IgD-negative memory B cell (primary cell): ENCODE measurements at places on chromosomes 16 and 17. TPM values are rescaled to one million over a fixed set of nuclear protein-coding genes. Genes with fewer than 3 reads are reported as not detected.

The OR1A1 gene
- not detected for polyA plus RNA-seq

The KCNJ2 gene
- polyA plus RNA-seq: not detected

The KRTAP9-2 gene
- polyA plus RNA-seq: not detected

The NOTUM gene
- polyA plus RNA-seq: not detected

The ZNF629 gene
- polyA plus RNA-seq: 0.30 TPM

The SLC52A1 gene
- not detected for polyA plus RNA-seq

The TNFRSF12A gene
- 0.31 TPM for polyA plus RNA-seq

The FBXW10B gene
- polyA plus RNA-seq: not detected
